ENCODE measurements at places on chromosomes 7 and 10.

GRCh38 chr10:66869635-66870034, 56.2 kb upstream of the LRRTM3 start:
- DNase-seq, result no peak

- peak; percentile 47 for DNase-seq
These were observed 14.7 kb upstream of the TMEM236 start for GRCh38 chr10:17737027-17737965.

- no peak for DNase-seq
These were observed 4.3 kb upstream of the STX1A start for GRCh38 chr7:73723813-73724212.

DNA sequence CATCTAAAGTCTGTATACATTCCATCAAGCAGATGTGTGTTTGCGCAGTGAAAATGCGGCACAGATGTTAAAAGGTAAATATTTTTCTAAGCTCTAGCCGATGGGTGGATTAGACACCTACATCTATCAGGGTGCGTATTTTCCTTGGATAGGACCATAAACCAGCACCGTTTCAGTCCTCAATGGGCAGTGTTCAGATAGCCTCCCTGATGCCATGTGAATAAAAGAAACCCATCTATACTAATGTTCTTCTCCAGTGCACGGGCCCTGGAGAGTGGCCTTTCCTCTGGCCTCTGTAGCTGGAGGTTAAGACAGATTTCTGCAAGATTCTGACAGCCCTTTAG, 103.5 kb downstream of the PARP12 start:
- DNase-seq, result no peak

GRCh38 chr10:96996275-96996965, 164.3 kb downstream of the LCOR start:
- DNase-seq, result no peak

DNA sequence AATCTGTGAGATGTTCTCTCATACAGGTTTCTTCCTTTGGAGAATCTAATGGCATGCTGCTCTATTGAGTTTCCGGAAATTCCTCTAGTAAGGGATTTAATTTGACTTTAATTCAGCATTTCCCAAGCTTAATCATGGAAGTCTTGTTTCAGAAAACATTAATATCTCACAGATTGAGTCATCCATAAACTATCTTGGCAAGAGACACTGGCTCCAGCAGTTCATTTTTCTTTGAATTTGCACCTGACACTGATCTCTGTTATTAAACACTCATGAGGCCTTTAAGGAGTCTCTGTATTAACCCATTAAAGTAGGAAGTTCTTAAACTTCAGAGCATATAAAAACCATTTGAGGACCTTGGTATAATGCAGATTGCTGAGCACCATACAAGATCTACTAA, 3.6 kb upstream of the ITGB8 start:
- DNase-seq, result no peak

All from CD4-positive, alpha-beta T cell treated with Interleukin-17A for 1 hour (primary cell).